Stimulated activated CD8-positive, alpha-beta memory T cell treated with anti-CD3 and anti-CD28 coated beads, Interleukin-15, amount 100 ng/mL, for 4 hours (primary cell): ENCODE measurements at places on chromosomes 12 and 14.

DNA sequence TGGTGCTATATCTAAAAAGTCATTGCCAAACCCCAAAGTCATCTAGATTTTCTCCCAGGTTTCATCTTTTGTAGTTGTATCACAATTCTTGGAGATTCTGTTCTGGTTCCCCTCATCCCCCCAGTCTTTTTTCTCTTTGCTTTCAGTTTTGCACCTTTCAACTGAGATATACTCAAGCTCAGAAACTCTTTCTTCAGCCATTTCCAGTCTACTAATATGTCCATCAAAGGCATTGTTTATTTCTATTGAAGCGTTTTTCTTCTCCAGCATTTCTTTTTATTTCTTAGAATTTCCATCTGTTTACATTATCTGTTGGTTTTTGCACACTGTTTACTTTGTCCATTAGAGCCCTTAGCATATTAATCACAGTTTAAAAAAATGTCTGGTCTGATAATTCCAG lies 179.5 kb downstream of the NUBPL start:
- DNase-seq: no peak

DNA sequence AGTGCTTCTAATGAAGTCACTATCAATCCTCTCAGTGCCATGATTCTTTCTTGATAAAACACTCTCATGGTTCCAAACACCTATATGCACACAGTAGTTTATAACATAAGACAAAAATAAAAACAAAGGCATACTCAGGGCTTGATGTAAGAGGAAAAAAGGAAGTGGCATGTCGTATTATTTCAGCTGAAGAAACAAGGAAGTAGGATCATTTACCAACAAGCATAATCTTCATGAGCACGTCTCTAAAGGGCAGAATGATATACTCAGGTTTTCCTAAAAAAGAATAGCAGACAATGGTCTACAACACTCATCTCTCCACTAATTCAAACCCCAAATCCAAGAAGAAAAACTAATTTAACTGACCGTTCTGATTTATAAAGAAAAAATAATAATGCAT lies 33.9 kb downstream of the NUMB start:
- DNase-seq: no peak

DNA sequence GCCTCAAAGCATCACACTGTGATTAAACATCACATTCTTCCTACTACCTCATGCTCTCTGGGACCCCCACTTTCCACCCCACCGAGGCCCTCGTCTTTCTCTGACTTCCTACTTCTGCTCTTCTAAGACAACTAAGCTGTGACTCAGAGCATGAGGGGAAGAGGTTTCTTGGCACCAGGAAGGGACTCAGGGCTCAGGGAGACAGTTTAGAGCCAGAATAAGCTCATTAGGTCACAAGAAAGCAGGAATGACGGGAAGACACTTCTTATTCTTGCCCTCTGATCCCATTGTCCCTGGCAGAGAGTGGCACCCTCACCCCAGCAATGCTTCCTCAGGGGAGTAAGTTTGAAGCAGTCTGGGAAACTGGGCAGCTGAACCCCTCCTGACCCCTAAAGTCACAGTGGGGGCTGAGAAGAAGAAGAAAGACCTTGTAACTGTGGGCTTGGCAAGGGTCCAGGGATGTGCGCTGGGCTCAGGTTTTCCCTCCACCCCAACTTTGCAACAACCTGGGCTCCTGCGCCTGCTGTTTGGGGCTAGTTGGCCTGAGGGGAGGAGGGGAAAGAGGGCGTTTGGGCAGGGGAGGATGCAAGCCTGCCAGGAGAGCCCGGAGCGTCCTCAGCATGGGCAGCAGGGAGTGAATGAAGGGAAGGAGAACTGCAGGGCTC lies 64.6 kb upstream of the ACTN1 start:
- DNase-seq: no peak

DNA sequence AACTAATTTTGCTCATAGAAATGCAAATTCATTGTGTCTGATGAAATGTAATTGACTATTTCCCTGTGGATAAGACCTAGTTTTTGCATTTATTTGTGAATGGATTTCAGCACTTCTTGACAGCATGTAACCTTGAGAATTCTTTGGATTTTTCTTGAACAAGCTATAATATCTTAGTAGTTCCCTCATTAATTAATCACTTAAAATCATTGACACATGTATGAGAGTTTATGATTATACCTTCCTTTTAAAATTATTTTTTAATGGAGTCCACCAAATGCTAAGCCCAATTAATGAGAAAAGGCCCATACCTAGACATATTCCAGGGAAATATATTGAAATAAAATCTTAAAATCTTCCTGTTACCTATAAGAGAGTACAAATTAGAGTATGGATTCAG lies 16.8 kb downstream of the GLIPR1L2 start:
- no peak for DNase-seq

- DNase-seq: no peak
Observed at GRCh38 chr12:8628731-8629130, 16.1 kb upstream of the AICDA start.

DNA sequence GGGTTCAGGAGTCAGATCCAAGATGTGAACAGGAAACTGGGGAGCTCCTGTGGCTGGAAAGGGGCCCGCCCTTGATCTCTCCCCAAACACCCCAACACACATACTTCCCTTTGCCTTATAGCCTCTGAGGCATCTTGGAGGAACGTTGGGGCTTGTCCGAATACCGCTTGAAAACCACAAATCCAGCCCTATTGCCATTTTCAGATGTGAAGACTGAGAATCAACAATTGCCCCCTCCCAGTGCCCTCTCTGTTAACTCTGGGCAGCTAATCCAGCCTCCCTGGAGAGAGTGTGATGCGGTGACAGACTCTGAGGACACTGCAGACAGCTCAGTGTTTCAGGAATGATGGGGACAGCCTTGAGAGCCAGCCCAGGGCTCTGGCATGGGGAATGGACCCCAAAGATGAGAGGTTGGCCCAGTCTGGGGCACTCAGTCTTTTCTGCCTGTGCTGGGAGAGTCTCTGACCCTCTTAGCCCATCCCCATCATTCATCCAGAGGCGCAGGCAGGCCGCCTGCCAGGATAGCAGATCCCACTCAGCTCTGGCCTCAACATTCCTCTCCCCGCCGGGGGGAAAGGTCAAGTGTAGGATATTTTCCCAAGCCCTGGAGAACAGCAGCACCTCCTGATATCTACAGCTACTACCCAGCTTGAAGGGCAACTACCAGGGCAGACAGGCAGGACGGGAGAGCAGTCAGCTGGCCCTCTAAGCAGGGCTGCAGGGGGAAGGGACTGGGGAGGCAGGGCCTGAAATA lies 24.6 kb upstream of the LTBP2 start:
- no peak for DNase-seq

DNA sequence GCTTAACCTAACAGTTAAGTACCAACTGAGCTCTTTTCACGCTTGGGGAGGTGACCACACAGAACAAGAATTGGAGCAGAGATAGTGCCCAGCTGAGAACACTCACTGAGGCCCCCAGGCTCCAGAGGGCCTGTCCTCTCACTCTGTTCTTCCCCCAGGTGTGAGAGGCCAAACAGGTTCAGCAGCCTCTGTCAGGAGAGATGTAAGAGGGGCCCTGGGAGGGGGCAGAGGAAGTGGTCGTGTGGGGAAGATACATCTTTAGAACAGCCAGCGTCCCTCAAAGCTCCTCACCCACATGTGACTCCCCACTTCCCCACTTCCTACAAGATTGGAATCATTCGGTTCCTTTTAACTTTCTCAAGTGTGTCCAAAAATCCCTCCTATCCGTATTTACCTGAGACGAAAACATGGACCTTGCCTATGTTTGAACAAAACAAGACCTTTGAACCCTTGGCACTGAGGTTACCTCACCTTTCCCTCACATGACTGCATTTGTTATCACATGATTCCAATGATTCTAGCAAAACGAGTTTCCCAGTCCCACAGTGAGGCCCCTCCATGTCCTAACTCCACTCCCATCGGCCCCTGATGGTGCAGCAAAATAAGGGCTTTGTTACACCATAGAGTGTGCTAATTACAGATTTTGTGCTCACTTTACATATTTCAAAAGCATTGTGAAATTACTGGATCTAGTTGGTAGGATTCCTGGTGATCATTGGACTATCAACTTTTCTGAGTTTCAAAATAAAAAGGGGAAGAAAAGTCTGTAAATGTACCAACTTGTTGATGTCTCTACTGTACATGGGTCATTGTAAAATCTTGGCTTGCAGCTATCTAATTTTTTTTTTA lies 40.0 kb upstream of the PAPOLA start:
- no peak for DNase-seq

DNA sequence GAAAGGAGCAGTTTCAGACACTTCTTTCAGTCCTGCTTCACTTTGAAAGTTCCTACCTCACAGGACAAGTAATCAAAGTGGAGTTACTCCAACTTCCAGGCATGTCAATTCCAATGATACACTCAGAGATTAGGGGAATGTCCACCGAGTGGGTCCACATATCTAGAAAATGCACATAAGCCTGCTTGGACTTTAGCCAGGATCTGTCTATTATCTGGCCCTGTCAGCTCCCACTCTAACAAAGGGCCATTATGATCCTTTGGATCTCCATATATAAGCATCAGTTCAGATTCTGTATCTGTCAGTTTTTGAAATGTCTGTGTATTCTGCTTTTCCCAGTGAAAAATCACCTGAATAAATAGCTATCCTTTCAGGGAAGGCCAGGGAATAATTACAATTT lies 112.9 kb upstream of the ATXN7L3B start:
- no peak for DNase-seq

DNA sequence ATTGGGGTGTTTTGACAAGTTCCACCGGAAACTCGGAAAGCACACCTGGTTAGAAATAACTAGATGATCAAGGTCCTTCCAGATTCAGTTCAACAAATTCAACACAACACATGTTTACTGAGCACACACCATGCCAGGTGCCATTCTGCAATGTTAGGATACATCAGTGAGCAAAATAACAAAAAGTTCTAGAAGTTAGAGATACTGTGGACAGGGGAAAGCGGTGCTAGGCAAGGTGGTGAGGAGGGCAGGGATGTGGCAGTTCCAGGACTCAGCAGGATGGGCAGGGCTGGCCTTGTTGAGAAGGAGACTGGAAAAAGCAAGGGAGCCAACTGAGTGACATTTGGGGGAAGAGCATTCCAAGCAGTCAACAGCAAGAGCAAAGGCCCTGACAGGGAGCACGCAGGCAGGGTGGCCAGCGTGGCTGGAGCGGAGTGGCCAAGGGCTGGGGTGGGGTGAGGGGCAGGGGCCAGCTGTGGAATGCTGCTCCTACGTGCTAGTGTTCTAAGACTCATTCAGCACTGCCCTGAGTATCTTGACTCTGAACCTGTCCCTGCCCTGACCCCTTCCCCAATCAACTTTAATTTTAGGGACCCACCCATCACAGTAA lies 19.4 kb upstream of the FAIM2 start:
- no peak for DNase-seq

DNA sequence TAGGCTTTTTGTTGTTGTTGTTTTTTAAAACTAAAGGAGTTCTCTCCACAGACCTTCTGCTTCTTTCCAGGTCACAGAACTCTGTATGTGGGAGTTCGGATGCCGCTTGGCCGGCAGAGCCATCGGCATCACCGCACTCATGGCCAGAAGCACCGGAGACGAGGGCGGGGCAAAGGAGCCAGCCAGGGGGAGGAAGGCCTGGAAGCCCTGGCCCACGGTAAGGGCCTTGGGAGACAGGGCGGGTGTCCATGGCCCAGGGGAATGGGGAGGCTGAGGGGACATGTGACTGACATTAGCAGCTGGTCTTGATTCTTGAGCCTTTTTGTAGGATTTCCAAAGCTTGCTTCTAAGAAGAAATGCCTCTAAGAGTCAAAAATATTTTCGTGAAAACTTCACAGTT lies 26.2 kb downstream of the SLC4A8 start:
- DNase-seq: no peak

GRCh38 chr12:56951582-56952339 lies 5.6 kb downstream of the RDH16 start:
- DNase-seq: no peak

- no peak for DNase-seq
Observed at GRCh38 chr12:42360747-42361403, 34.9 kb downstream of the PPHLN1 start.

- no peak for DNase-seq
Observed at GRCh38 chr14:24377657-24378056, 9.7 kb downstream of the NFATC4 start.

DNA sequence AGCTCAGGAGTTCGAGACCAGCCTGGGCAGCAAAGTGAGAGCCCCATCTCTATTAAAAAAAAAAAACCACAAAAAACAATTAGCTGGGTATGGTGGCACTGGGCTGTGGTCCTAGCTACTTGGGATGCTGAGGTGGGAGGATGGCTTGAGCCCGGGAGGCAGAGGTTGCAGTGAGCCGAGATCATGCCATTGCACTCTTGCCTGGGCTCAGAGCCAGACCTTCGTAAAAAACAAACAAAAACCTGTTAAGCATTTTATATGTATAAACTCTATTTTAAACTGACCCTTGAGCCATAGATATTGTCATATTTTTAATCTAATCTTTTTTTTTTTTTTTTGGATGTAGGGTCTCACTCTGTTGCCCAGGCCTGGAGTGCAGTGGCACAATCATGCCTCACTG lies 35.7 kb downstream of the DNM1L start:
- no peak for DNase-seq

DNA sequence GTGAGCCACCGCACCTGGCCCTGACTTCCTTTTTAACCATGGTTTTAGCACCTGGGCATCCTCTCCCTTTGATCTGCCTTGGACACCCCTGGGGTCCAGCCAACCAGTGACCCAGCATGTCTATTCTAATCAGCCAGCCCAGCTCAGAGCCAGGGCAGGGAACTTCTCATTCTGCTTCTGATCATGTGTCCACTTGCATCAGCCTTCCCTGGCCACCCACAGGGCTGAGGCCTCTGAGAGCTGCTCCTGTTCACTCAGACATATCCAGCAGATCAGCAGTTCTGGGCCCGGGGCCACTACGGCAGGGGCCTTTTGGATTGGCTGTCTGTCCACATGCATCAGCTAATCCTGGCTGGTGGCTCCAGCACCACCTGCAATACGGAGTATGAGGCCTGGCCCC lies 117.9 kb upstream of the MAP1LC3B2 start:
- no peak for DNase-seq

- DNase-seq: no peak
Observed at GRCh38 chr14:59140106-59140843, 48.2 kb upstream of the DAAM1 start.

DNA sequence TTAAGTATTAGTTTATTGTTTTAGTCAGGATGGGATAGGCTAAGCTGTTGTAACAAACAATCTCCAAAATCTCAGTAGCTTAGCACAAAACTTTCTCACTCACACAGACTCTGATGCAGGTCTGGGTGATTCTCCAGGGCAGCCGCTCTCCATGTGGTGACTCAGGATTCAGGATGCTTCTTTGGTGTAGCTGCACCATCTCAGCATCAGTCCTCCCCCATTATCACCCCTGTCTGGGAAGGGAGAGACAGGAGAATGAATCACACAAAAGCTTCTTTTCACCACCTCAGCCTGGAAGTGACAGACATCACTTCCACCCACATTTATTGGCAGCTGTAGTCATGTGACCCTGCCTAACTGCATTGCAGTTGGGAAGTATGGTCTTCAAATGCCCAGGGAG lies 142.3 kb downstream of the DICER1 start:
- DNase-seq: no peak

- DNase-seq: no peak
Observed at GRCh38 chr12:113292547-113292946, 42.4 kb downstream of the SLC8B1 start.

GRCh38 chr12:21323736-21324135 lies 11.0 kb downstream of the SLCO1A2 start:
- no peak for DNase-seq

- no peak for DNase-seq
Observed at GRCh38 chr12:130537051-130537450, 179.0 kb downstream of the RIMBP2 start.

- no peak for DNase-seq
Observed at GRCh38 chr12:119989361-119989730, 310 bp downstream of the BICDL1 start.
